PC-3 (cell line): ENCODE measurements at places on chromosomes 5 and 9. TPM values are rescaled to one million over a fixed set of nuclear protein-coding genes. Genes with fewer than 3 reads are reported as not detected.

DNA sequence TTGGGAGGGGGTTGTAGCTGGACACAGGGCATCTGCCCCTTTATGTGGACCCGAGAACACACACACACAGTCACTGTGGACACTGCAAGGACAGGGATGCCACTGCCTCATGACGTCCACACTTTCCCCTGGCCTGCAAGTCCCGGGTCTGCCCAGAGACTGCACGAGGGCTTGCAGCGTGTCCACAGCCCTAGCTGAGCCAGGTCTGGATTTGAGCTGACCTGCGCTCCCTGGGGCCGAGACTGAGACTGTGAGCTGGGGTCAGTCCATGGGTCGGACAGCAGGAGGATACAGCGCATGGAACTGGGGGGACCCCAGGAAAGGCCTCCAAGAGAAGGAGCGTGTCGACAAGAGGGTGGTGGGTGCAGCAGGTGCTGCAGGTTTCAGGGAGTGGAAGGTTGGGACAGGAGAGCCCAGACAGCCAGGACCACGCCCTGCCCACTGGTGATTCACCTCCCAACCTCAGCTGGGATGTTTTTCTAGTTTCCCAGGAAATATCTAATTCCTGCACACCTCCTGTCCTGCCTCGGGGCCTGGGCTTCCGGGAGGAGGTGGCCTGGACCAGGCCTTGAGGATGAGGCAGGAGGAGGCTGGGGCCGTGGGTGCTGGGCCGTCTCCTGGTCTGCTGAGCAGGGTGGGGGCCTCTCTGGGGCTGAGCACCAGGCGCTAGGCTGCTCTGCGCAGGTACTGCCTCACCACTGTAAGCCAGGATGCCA, 806 bp upstream of the RNF224 start:
- H3K36me3 ChIP-seq, result no peaks in the 10 kb centered on the region
- H3K4me3 ChIP-seq, result peak overlapping the region; percentile 59
- peak overlapping the region; percentile 99 for H3K27ac ChIP-seq
- DNase-seq, result peak; percentile 93

The DPYSL3 gene
- 19.5 and 20.6 TPM in 2 replicates for total RNA-seq

The CCDC180 gene
- 0.55 and 0.69 TPM in 2 replicates for total RNA-seq

DNA sequence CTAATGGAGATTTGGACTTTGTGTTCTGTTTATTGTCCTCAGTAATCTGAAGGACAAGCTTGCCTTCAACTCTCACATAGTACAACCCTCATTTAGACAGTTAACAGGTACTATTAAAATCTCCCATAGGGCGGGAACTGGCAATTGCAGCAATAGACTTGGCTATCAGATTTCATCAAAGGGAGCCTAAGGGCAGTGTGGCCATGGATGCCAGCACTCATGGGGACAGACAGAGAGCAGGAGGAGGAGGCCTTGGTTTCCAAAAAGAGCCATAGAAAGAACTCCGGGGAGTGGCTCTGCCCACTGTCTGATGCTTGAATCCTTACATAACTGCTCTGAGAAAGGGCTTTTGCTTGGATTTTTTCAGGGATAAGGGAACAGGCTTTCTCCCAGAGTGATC, 6.8 kb downstream of the SLC36A1 start:
- H3K36me3 ChIP-seq, result no peaks in the 10 kb centered on the region
- H3K4me3 ChIP-seq, result no peak overlapping the region
- H3K27ac ChIP-seq, result no peak overlapping the region
- no peaks in the 10 kb centered on the region for H3K27me3 ChIP-seq
- peaks cover 22% of the 10 kb centered on the region for H3K4me1 ChIP-seq
- DNase-seq, result peak; percentile 50
